ENCODE measurements at places on chromosomes 11 and 22.

DNA sequence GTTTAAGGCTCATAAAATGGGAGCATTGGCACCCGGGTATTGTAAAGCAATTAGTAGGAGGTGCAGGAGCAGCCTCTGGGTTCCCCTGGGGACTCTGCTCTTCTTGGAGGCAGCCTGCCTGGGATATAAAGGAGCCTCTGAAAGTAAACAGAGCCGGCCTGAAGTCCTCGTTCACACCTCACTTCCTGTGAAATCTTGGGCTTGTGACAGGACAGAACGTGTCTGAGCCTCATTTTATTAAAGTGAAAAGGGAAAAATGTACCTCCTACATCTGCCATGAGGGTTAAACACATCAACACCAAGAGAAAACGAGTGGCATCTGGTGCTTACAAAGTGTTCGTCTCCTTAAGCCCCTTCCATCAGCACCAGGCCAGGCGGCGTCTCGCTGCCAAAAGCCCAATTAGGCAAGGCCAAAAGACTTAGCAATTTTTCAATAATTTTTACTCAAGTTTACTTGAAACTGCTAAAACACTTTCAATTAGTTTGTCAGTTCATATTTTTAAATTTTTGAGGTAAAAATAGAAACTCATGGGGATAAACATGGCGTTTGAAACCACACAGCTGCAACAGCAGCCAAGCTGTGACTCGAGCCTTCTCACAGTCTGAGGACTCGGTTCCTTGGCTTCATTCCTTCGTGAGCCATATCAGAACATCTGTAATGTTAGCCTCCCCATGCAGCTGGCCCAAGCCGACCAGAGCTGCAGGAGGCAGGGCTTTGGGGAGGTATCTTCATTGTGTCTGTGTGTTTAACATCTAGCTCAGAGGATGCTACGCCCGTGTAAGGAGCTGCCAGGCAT lies 33.6 kb downstream of the MAP6 start:
- DNase-seq: no peak

GRCh38 chr11:65314501-65315203 lies at the start of gene CDC42EP2:
CDC42EP2 (plus strand) TSS chr11:65314866; CDS start chr11:65320899, 6,033 bp downstream.
- DNase-seq: peak; percentile 62

GRCh38 chr11:131005829-131006228 lies 89.5 kb upstream of the SNX19 start:
- no peak for DNase-seq

GRCh38 chr11:86726118-86726753 lies 53.8 kb upstream of the ME3 start:
- DNase-seq: no peak

GRCh38 chr11:131389582-131389981 lies 19.2 kb downstream of the NTM start:
- no peak for DNase-seq
